T-helper 1 cell (primary cell): ENCODE measurements at places on chromosomes 12 and 14.

GRCh38 chr12:69512820-69513219, 42.6 kb downstream of the FRS2 start:
- no peak for DNase-seq

- no peak for DNase-seq
Measured at GRCh38 chr12:87112571-87113345, 856.6 kb upstream of the MGAT4C start.

- no peak for DNase-seq
Measured at GRCh38 chr12:68530965-68531364, 79.7 kb upstream of the RAP1B start.

- no peak for DNase-seq
Measured at GRCh38 chr14:95510804-95511203, 5.6 kb downstream of the SYNE3 start.

GRCh38 chr12:120861074-120861795, 42.9 kb downstream of the SPPL3 start:
- DNase-seq = no peak

DNA sequence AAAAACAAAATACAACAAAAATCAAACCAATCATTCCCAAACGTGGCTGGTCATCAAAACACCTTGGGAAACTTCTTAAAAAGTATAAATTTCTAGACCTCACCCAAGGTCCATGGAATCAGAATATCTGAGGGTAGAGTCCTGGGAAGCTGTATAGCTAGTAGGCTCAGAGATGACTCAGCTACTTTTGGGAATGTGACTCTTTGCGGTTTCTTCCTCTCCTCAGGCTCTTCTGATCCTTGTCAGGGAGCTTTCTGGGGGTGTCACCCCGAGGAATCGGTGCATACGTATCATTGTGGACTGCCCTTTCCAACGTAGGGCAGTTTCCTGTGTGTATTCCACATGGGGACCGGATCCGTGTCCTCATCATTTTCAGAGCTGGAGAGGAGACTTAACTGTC, 14.8 kb downstream of the JDP2 start:
- no peak for DNase-seq

DNA sequence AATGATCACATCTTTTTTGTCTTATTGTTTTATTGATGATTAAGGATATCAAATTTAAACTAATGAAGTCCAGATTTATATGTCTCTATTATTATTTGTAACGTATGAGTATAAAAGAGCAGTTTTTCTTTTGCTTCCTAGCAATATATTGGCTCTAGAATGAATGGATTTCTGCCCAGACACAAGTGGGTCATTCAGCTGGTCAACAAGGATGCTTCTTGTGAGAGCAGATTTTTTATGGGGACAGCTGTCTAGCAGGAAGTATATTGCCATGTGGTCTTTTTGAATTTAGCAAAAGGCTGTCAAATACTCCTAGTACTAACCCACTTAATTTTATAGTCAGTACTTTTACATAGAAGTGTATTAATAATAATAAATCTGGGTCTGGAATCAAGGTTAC, 1071.1 kb upstream of the FLRT2 start:
- DNase-seq = no peak

- no peak for DNase-seq
Measured at GRCh38 chr14:61184112-61184511, 97.0 kb downstream of the TMEM30B start.

DNA sequence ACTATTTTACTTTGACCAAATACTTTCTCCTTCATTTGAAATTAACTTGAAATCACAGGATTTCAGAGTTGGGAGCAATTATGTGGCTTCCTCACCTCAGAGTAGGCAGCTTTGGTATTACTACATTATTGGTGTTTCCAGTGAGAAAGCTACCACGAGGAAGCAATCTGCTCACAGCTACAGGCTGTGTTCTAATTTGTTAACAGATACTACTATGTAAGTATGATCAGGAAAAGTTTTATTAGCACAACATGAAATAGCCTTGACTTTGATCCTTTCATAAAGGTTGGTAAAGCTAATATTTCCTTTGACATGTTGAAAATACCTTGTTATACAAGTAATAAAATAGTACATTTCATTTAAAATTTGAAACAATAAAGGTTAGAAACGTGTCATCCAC, 30.6 kb downstream of the TAOK3 start:
- no peak for DNase-seq

DNA sequence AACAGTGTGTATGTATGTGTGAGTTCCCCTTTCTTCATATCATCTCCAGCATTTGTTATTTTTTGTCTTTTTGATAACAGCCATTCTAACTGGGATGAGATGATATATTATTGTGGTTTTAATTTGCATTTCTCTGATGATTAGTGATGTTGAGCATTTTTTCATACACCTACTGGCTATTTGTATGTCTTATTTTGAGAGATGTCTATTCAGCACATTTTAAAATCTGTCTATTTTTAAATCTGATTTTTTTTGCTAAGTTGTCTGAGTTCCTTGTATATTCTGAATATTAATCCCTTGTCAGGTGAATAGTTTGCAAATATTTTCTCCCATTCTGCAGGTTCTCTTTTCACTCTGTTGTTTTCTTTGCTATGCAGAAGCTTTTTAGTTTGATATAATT, 469.1 kb downstream of the FUT8 start:
- DNase-seq = no peak

- DNase-seq = no peak
Measured at GRCh38 chr14:90491911-90492531, 95.2 kb downstream of the CALM1 start.

DNA sequence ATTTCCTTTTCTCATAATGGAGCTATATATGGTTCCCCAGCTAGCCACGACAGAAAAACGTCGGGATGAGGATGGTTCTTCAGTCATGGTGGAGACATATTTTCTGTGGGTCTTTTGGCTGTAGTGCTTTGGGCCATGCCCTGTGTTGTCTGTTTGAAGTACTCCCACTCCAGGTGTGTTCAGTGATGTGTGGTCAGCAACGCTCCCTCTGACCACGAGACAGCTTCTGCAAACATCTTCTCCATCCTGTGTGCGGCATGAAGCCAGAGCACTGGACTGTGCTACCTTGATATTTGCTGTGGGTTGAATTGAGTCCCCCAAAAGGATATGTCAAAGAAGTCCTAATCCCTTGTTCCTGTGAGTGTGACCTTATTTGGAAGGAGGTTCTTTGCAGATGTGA, 931.2 kb downstream of the NRXN3 start:
- no peak for DNase-seq

DNA sequence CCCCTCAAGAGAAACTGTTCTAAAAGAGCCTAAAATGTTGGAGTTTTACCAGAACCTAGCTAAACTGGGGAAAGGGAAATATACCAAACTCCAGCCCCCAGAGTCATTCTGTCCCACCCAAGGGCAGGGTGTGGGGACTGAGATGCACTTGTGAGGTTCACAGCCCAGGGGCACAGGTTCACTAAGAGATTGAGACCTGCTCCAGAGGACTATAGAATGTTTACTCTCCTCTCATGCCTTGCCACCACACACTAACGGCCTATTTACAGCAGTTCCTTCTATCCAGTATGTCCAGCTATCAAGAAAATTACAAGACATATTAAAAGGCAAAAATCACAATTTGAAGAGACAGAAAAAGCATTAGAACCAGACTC, 60.6 kb upstream of the PARP11 start:
- no peak for DNase-seq

- DNase-seq = no peak
Measured at GRCh38 chr14:78566859-78567172, 396.6 kb downstream of the NRXN3 start.

- DNase-seq = no peak
Measured at GRCh38 chr12:43210485-43211192, 341.4 kb downstream of the ADAMTS20 start.

DNA sequence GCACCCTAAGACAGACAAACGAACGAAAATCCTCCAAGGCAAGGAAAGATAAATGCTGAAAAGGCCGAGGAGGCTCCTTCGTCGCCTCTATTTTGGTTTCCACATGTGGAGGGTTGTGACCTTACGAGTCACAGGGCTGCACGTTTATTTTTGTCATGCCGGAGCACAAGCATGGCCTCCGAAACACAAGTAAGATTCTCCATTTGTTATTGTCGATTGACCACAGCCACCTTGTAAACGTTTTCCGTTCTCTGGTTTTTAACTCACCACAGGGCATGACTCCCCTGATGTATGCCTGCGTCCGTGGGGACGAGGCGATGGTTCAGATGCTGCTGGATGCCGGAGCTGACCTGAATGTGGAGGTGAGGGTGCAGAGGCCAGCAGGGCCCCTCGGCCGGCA, 73.1 kb upstream of the PWP1 start:
- no peak for DNase-seq

GRCh38 chr12:124792961-124793441, 70.7 kb downstream of the SCARB1 start:
- DNase-seq = no peak

DNA sequence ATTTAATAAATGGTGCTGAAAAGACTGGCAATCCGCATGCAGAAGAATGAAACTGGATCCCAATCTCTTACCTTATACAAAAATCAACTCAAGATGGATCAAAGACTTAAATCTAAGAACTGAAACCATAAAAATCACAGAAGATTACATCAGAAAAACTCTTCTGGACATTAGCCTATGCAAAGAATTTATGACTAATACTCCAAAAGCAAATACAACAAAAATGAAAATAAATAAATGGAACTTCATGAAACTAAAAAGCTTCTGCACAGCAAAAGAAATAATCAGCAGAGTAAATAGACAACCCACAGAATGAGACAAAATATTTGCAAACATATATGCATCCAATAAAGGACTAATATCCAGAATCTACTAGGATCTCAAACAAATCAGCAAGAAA, 14.3 kb upstream of the CLEC1A start:
- no peak for DNase-seq

GRCh38 chr14:86774916-86775315, 1218.1 kb downstream of the GALC start:
- no peak for DNase-seq

- no peak for DNase-seq
Measured at GRCh38 chr12:12265571-12266388, 1.1 kb downstream of the LRP6 start.

GRCh38 chr12:70052931-70053497, 190.2 kb upstream of the CNOT2 start:
- DNase-seq = no peak

GRCh38 chr12:92552412-92553108, 150.2 kb upstream of the PLEKHG7 start:
- no peak for DNase-seq

DNA sequence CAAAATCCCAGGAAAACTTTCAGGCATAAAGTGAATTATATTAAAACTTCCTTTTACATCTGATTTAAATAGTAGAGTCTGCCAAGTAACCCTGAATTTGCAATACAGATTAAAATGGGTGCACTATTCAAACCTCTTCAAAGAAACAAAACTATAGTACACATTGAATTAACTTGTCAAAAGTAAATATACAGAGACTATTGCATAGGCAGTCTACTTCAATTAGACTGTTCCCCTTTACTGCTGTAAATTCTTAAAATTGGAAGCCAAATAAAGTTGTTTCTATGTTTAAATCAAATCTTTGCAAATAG, 7.1 kb downstream of the KRAS start:
- DNase-seq = no peak

DNA sequence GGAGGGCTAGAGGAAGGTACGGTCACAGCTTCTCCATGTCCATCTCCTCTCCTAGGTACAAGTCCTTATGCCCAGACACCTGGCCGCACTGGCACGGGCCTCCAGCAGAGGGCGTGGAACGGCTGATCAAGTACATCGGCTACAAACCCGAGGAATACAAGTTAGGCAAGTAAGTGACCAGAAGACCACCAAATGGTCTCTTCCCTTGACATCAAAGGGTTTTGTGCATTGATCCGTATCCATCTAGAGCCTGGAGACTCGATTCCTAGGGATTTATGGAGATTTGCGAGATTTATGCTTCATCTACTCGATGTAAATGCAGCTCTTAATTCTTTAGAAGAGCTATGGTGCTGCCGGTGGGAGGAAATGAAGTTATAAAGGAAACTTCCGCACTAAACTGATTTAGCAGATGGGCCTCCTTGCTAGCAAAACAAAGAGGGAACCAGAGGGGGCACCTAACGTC, 44.2 kb downstream of the KCTD10 start:
- DNase-seq = peak; percentile 59

GRCh38 chr12:13375583-13376345, 179.2 kb downstream of the EMP1 start:
- DNase-seq = no peak

GRCh38 chr12:22100958-22101748, 55.1 kb downstream of the CMAS start:
- peak; percentile 67 for DNase-seq

DNA sequence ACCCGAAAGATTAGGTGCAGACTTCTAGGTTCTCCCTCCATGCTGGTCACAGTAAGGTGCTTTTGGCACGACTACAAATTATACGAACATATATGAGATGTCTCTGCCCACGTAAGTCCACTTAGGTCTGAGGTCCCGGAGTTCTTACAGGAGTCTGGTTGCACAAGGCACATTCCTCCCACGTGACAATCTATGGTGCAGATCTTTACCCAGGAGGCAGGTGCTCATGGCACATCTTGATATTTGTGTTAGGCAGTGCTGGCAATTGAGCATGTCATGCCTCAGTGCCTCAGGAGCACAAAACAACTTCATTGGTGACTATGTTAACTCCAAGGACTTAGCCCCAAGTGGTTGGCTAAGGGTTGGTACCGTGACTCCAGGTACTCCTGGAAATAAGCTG, 92.0 kb upstream of the AMN1 start:
- no peak for DNase-seq

- no peak for DNase-seq
Measured at GRCh38 chr14:68366656-68367055, 426.2 kb downstream of the ZFP36L1 start.

DNA sequence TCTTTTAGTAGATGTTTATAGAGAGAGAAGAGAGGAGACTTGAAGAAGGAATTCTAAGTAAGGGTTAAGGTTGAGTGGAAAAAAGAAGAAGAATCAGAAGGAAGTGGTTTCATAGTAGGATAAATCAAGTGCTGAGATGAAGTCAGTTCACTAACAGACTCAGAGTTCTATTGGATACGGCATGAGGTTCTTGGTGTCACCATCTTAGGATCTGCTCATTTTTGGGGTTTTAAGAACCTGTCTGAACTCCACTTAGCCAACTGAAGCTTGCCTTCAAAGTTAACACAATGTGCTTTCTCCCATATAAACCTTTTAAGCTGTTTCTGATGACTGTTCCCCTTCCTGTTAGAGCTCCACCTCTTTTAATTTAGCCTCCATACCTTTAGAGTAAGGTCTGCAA, 152.6 kb downstream of the PRKCH start:
- DNase-seq = peak; percentile 38
